ENCODE measurements at places on chromosomes 3 and 15.
A peak's percentile ranks its signal among the peaks of the same experiment; 100 is the strongest.

DNA sequence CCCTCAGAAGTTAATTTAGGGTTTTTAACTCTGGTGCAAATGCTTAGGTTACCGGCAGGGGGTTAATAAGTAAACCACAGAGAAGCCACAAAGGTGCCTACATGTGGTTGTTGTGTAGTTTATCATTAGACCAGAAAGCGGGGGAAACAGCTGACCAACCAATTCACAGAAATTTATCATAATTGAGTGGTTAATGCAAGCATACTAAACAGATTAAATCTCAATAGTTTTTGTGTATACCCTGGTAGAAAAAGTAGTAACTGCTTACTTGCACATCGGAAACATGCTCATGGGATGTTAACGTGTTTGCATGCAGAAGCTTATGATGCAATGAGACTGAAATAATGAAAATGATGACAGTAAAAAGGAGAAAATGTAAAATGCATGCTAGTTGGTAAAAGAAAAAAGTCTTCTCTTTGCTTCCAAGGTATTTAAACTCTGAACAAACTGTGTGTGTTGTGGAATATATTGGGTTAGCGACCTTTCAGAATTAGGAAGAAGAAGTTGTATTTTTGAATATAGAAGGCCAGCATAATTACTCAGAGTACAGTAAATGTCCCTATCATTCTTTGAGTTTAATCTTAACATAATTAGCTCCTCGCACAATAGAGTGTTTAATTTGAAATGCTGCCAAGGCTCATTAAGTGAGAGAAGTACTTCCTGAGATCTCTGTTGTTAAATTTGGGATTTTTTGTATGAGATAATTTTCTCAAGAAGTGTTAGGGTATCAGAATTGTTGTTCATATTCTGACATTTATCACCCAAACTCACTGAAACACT is 316.2 kb downstream of the PTPRG start:
- no peak for DNase-seq

- no peak for DNase-seq
Measured at GRCh38 chr15:51232581-51232980, 105.8 kb downstream of the CYP19A1 start.

DNA sequence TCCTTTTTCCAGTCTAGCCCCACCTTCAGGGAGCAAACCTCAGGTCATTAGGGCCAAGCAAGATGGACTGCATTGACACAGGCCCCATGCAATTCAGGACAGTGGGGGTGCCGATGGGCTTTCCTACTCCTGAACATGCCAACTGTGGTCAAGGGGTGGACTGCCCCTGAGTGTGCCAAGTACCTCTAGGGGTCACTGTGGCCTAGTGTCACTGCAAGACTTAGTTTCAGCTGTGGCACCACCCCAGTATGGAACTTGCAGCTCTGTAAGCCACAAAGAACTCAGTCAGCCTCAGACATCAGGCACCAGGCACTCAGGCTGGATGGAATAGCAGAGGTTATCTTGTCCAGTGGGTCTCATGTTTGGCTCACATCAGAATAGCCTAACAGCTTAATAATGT is 32.3 kb downstream of the EXOG start:
- DNase-seq, result no peak

GRCh38 chr15:93420050-93420452 is 331.0 kb upstream of the RGMA start:
- peak; percentile 2 for DNase-seq

DNA sequence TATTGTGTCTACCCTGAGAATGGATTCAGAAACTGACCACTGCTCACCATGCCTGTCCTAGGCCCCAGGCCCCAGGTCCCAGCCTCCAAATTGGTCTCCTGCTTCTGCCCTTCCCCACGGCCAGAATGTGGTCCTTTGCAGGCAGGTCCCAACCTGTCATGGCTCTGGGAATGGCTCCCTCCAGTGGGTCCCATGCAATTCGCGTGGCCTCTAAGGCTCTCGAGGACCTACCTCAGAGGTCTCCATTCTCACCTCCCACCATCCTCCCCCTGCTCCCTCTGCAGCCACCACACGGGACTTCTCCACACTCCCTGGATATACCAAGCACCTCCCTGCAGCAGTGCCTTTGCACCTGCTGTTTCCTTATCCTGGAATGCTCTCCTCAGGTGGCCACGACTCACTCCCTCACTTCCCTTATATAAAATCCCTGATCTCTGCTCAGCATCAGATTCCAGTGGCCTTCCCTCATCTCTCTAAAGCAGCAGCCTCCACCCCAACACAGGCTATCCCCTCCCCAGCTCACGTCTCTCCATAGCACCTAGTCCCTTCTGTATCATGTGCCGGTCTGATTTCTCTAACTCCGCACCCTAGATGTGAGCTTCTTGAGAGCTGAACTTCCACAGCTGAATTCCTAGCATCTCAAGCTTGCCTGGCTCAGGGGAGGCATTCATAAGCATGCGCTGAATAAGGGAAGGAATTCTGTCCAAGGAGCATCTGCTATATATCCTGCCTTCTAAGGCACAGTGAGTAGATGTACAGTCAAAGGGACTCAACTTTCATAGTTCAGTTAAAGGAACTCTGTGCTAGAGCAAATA is 56.9 kb downstream of the ARRDC4 start:
- no peak for DNase-seq

DNA sequence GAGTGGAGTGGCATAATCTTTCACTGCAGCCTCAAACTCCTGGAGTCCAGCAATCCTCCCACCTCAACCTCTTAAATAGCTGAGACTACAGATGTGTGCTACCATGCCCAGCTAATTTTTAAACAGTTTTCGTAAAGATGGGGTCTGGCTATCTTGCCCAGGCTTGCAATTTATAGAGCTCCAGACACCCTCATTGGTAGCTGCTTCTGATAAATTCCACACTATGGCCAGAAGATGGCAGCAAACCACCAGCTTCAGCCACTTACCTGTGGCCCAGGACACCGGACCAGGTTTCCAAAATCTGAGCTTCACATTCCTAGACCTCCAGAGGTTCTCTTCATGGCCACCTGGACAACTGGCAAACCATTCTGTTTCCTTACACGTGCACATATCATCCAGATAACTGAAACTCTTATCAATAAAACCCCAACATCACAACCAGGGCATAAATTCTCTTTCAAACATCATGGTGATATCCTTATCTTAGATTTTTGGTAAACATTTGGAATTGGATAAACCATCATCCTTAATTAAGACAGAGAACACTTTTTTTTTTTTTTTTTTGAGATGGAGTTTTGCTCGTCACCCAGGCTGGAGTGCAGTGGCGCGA is 28.9 kb downstream of the FBXW12 start:
- peak; percentile 49 for DNase-seq

DNA sequence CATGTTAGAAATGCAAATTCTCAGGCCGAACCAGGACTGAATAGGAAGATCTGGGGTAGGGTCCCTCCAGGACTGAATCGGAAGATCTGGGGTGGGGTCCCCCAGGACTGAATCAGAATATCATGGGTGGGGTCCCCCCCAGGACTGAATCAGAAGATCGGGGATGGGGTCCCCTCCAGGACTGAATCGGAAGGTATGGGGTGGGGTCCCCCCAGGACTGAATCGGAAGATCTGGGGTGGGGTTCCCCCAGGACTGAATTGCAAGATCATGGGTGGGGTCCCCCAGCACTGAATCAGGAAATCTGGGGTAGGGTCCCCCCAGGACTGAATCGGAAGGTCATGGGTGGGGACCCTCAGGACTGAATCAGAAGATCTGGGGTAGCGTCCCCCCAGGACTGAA is 48.2 kb upstream of the TNK2 start:
- no peak for DNase-seq

- peak; percentile 84 for DNase-seq
Measured at GRCh38 chr3:99753268-99753975, 64.2 kb upstream of the CMSS1 start.

GRCh38 chr15:27535445-27536129 is 563.5 kb downstream of the OCA2 start:
- no peak for DNase-seq

DNA sequence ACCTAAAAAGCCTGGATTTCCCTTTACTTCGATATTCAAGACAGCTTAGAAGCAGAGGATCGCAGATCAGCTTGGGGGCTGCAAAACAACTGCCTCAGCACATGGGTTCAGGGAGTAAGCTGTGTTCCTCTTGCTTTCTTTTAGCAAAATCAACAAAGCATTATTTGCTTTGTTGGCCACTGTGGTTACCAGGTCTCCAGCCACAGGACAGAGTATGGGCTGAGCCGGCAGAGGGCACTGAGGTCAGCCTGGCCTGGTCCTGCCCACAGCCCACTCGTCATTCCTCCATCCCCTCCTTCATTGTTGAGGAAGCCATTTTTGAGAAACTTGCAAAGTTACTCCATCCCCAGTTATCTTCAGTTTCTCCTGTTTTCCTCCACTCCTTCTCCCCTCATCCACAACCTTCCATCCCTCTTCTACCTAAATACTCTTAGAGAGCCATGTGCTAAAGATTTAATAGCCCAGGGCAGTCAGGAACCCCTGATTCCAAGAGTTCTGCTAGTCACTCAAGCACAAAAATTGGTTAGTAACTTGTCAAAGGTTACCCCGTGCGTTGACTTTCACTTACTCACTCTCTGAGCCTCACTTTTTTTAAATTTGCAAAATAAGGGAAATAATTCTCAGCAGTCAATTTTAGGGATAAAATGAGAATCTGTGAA is 60.0 kb upstream of the HES1 start:
- DNase-seq, result no peak

DNA sequence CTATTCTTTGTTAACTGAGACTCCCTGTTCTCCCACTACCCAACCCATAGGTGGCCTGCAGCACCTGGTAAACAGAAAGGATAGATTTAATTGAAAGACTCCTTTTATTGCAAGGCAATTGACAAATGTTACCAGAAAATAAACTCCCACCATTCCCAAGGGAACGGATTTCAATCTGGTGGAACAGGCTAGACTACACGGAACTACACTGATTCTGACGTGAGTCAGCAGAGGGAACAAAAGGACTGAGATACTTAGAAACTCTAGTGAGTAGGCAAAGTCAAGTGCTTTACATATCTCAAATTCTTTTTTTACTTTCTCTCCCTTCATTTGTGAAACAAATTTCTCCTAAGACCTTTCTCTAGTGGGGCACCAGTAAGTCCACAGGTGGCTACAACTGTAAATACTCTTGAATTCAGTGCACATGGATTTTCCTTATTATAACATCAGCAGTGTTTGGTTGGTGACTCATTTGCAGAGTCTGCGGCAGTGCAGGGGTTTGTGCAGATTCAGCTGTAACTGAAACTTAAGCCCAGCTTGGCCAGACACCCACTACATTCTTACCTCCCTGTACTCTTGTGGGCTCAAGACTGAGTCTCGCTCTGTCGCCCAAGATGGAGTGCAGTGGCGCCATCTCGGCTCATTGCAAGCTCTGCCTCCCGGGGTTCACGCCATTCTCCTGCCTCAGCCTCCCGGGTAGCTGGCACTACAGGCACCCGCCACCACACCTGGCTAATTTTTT is 34.3 kb upstream of the PLSCR2 start:
- DNase-seq, result peak; percentile 82

DNA sequence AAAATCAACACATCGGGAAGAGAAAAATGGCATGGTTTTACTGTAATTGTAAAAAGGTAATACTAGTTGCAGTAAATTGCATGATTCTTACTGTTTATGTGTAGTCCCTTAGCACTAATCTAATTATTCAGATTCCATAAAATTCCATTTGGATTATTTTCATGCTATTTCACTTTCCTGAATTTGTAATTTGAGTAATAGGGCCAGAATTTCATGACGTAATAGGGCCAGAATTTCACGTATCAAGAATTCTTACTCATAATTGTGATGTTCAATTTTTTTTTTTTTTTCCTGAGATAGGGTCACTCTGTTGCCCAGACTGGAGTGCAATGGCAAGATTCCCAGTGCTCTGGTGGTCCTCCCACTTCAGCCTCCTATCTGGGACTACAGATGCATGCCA is 2.9 kb upstream of the U2SURP start:
- DNase-seq, result no peak

GRCh38 chr3:86793786-86794185 is 197.2 kb downstream of the VGLL3 start:
- DNase-seq, result peak; percentile 89

DNA sequence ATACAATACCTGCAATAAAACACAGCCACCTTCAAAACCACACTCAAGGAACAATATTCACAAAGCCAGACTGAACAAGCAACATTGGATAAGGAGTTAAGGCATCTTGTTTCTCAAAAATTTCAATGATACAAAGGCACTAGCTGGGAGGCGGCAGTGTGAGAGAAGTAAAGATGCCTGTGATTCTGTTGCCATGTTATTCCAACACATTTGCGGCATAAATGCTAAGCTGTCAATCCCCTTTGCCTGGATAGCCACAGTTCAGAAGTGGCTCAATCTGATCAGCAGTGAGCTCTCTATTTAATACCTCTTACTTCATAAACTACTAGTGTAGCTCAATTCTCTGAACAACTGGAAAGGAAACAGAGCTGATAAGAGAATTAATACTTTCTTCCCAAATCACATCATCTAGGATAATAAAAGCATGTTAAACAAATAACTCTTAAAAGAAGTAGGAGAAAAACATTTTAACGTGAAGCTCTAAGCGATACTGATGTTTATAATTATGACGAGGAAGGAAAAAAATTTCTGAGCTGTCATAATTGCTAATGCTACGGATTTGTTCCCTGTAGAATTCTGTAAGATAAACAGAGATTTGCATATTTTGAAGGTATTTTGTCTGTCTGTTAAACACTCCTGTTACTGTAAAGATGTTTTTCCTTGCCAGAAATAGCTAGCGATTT is 358.4 kb downstream of the FOXP1 start:
- no peak for DNase-seq

DNA sequence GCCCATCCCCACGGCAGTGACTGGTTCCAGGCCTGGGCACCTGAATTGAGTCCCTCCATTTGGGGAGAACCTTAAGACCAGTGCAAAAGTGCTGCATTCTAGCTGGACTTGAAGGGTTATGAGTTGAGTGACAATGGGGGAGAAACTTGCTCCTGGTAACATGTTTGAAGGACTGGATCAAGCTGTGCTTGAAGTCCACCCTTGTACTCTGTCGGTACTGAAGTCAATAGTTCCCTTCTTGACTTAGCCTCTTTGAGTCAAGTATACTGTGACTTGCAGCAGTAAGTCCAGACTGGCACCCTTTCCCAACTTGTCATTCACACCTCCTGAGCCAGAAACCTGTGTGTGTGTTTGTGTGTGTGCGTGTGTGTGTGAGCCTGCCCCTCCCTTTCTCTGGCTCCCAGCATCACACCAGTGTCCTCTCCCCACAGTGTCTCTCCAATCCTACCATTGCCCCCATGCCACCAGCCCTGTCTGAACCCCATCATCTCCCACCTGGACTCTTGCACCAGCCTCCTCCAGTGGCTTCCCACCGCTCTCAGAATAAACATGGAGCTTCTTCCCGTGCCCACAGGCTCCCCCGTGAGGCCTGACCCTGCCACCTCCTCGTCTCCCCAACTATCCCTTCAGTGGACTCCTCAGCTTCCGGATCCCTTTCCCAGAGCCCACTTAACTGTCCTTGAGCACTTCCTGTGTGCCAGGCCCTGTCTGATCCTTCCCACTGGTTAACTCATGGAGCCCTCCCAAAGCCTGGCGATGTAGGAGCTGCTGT is 10.2 kb upstream of the FBLN2 start:
- DNase-seq, result no peak

GRCh38 chr15:48366584-48367312 is 35.5 kb downstream of the DUT start:
- no peak for DNase-seq

- peak; percentile 15 for DNase-seq
Measured at GRCh38 chr3:196995646-196996355, 27.2 kb upstream of the PIGZ start.
